Stimulated activated CD8-positive, alpha-beta memory T cell treated with anti-CD3 and anti-CD28 coated beads, Interleukin-7, amount 100 ng/mL, for 48 hours (primary cell): ENCODE measurements at places on chromosomes 2 and 18.

GRCh38 chr2:9212010-9212635, 5.5 kb downstream of the ASAP2 start:
- DNase-seq, result no peak

DNA sequence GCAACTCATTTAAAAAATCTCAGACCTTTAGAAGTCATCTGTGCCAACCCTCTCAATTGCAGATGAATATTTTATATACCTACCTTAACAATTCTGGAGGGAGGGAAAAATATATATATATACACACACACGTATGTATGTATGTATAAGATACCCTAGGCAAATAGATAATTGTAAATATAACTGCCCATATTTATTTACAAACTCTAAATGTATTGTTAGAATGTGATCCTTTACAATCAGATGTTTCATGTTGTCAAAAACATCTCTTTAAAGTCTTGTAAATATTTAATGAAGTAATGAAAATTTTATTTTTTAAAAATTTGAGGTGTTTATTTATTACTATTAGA, 11.6 kb downstream of the ANKRD12 start:
- DNase-seq, result no peak

- DNase-seq, result no peak
Measured at GRCh38 chr2:155310589-155310988, 612.1 kb downstream of the KCNJ3 start.

GRCh38 chr2:27446057-27446456, 3.9 kb downstream of the KRTCAP3 start:
- DNase-seq, result no peak

- no peak for DNase-seq
Measured at GRCh38 chr2:226426292-226426736, 373.3 kb downstream of the IRS1 start.

GRCh38 chr2:241770936-241771285, 5.7 kb upstream of the GAL3ST2 start:
- DNase-seq, result no peak

DNA sequence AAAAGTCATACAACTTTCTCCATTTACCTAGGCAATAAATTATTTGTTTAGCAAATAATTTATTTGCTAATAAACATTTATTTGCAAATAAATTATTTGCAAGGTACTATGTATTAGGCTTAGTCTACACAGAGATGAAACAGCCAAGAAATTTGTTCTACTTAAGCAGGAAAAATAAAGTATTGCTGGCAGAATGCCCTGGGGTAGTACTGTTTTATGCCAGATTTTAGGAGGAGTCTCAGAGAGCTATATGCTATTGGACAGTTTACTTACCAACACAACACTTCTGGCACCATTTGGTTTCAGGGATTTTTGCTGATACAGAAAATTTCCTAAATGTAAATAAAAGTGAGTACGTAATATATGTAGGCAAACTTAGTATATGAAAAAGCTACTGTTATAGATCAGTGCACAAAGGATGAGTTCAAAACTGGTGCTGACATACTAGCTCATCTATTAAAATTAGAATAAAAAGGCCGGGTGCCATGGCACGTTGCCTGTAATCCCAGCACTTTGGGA, 23.2 kb upstream of the CDKL4 start:
- DNase-seq, result no peak

DNA sequence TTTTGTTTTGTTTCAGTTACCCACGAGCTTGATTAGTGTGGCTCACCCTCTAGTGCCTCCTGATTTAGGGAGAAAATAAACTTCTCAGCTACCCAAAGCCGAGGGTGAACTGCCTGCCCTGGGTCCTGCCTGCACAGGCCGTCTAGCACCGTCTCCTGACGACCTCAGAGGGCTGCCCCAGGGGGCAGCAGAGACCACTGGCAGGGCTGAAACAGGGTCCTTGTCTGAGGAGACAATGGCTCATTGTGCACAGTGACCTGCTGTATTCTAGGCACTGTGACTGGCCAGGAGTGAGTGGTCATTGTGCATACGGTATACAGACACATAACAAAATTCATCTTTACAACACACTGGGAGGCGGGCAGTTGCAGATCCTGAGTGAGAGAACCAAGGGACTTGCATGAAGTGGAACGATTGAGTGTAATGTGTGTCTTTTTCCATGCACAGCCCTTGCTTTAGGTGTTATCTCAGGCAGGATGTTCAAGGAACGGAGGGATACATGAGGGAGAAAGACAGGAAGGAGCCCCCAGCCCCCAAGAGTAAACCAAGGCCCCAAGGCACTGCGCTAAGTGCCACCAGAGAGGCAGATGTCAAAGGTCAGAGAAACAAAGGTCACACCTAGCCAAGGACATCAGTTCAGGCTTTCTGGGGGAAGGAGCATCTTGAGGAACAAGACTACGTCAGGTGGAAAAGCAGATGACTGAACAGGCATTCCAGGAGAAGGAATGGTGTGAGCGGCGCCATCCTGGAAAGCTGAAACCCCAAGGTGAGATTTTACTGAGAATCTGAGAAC, 421.3 kb downstream of the LPIN1 start:
- DNase-seq, result no peak

- DNase-seq, result no peak
Measured at GRCh38 chr2:8993902-8994278, 9.6 kb downstream of the MBOAT2 start.

DNA sequence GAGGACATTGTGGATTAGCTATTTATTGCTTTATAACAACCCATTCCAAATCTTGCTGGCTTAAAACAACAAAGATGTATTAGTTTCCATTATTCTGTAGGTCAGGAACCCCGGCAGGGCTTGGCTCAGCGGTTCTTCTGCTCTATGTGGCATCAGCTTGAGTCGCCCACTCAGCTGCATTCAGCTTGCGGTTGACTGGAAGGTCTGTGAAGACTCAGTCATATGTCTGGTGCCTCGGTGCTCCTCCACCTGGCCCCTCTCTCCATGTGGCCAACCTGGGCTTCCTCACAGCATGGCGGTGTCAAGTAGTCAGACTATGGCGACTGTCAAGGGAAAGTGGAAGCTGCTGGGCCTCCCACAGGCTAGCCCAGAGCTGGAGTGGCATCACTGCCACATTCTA, 48.6 kb downstream of the EMILIN2 start:
- DNase-seq, result no peak

- DNase-seq, result no peak
Measured at GRCh38 chr18:12476955-12477354, 69.2 kb downstream of the PRELID3A start.
